ENCODE measurements at places on chromosomes 1 and 21. TPM values are rescaled to one million over a fixed set of nuclear protein-coding genes. Genes with fewer than 3 reads are reported as not detected.

The RNU1-4 gene
- 4,050 TPM for total RNA-seq

The IL20 gene
- total RNA-seq = not detected

The IARS2 gene
- 97.7 TPM for total RNA-seq

The SPRR5 gene
- total RNA-seq = not detected

The ADAM30 gene
- total RNA-seq = not detected
